DMS 273 treated with DMSO at 0.1 percent for 48 hours (cell line): ENCODE measurements at places on chromosomes 7 and 10.

DNA sequence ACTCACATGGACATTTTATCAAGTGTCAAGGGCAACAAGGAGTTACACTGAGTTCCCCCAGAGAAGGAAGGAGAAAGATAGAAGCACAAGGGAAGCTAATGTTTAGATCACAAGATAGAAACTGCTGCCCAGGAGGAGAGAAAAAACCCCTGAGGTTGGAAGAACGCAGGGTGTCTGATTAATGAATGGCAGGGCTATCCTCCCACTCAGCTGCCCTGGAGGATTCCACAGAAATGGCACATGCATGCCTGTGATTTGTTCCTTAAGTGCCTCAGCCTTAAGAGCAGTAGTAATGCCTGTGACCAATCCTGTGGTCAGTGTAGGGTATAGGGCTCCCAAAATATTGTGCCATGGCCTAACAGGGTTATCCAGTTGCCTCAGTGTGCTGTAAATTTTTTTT lies 20.2 kb downstream of the DNAJB9 start:
- no peak for DNase-seq

DNA sequence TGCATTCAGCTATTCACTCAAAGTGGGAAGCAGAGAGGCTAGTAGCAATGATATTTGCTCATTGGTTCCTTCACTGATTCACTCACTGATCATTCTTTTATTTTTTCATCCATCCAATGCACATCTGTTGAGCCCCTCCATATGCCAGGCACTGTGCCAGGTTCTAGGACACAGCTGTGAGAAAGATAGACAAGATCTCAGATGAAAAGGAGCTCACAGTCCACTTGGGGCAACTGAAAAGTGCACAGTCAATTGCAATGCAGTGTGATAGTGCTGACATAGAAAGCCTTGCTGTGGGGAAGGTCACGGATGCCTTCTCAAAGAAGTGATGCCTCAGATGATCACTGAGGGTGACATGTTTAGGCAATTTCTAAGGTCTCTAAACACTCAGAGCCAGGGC lies 262.3 kb downstream of the PTEN start:
- DNase-seq, result no peak

GRCh38 chr7:29285861-29286260 lies 91.3 kb downstream of the CHN2 start:
- no peak for DNase-seq

DNA sequence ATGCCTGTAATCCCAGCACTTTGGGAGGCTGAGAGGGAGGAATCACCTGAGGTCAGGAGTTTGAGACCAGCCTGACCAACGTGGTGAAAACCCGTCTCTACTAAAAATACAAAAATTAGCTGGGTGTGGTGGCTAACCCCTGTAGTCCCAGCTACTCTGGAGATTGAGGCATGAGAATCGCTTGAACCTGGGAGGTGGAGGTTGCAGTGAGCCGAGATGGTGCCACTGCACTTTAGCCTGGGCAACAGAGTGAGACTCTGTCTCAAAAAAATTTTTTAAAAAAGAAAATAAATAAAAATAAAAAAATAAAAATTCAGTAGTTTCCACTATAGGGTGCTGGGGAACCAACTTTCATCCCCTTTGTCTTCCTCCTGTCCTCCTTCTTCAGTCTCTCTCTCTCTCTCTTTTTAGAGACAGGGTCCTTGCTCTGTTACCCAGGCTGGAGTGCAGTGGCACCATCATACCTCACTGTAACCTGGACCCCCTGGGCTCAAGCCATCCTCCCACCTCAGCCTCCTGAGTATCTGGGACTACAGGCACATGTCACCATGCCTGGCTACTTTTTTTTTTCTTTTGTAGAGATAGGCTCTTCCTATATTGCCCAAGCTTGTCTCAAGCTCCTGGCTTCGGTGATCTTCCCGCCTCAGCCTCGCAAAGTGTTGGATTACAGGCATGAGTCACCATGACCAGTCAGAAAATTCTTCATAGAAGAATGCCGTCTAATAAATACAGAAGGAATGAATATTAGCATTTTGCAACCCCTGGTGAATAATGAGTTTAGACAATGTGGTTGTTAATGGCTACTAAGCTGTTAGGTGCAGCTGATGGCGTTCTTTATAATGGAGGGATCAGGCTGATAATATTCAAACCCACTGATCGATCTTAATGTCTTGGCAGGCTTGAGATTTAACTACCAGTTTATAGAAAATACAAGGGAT lies 20.6 kb downstream of the RBM20 start:
- no peak for DNase-seq

- no peak for DNase-seq
Observed at GRCh38 chr7:32115831-32116230, 45.6 kb upstream of the PDE1C start.

DNA sequence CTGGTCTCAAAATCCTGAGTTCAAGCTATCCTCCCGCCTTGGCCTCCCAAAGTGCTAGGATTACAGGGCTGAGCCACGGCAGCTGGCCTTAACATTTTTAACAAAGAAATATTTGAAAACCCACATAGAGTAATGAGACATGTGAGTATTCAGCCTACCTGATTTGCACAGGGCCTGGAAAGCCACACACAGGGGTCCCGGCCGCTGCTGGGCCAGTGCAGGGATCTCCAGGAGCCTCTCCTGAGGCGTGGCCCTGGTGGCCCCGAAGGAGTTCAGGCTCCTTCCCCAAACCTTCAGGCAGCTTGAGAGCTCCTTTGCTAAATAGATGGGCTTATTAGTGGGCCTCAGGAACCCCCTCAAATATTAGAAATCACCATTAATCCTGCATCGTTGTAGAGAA lies 18.7 kb downstream of the CNPY1 start:
- no peak for DNase-seq

- no peak for DNase-seq
Observed at GRCh38 chr10:102508506-102508905, 4.7 kb downstream of the SUFU start.

- no peak for DNase-seq
Observed at GRCh38 chr7:26233902-26234511, 32.5 kb downstream of the CBX3 start.

GRCh38 chr10:92690915-92691590 lies 1.3 kb downstream of the HHEX start:
- no peak for DNase-seq

- DNase-seq, result no peak
Observed at GRCh38 chr10:43980313-43980712, 331.6 kb upstream of the ZNF32 start.

- DNase-seq, result peak; percentile 20
Observed at GRCh38 chr7:131753620-131754222, 197.3 kb upstream of the PODXL start.

DNA sequence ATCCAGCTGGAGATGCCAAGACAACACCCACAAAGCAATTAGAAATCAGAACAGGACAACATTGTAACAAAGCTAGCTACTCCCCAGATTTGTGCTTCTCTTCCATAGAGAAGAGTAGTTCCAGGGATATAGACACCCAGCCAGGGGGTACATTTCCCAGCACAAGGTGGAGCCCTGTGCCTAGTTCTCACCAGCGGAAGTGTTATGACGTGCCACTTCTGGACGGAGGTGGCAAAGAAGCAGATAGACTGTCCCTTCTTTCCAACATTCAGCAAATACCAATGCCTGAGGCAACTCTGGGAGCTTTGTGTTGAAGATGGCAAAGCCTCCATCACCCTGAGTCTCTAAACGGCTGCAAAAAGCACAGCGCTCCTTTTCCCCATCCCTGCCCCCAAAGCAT lies 23.4 kb upstream of the GSAP start:
- DNase-seq, result no peak
